ENCODE measurements at places on chromosomes 16 and 17. TPM values are rescaled to one million over a fixed set of nuclear protein-coding genes. Genes with fewer than 3 reads are reported as not detected.

The WNT3 gene
- polyA plus RNA-seq: 2.8 TPM

The SCN4A gene
- polyA plus RNA-seq: 0.06 TPM

The IGFBP4 gene
- 1,200 TPM for polyA plus RNA-seq

The C1QTNF8 gene
- polyA plus RNA-seq: not detected

The CCL1 gene
- not detected for polyA plus RNA-seq

The NAT9 gene
- 39.5 TPM for polyA plus RNA-seq

The PAQR4 gene
- 2.7 TPM for polyA plus RNA-seq

The TEX19 gene
- polyA plus RNA-seq: not detected

The SP2 gene
- 4.0 TPM for polyA plus RNA-seq

The ABCA6 gene
- 0.22 TPM for polyA plus RNA-seq

The USP6 gene
- polyA plus RNA-seq: not detected

The CIBAR2 gene
- polyA plus RNA-seq: not detected

The HOXB3 gene
- not detected for polyA plus RNA-seq

DNA sequence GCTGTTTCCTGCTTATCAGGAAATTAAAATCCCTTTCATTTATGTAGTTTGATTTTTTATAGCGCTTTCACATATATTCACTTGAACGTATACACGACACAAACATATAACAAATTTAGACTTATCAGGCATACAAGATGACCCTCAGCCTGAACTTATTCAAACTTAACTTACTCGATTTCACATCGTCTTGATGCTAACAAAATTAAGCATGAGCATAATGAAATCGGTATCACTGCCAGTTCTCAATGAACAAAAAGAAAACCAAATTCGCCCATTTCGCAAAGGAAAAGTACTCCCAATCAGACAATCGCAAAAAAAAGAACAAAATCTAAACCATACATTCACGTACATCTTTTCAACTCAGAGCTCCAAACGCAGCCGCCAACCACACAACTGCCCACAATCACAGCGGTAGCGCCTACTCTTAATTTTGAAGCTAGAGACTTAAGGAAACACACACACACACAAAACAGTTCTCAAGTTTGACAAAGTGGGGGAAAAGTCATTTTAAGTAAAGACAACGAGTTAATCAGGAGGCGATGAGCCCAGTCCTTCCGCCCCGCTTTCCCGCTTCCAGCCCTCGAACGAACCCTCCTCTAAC, 1.1 kb downstream of the GJC1 start:
- DNase-seq: no peak

GRCh38 chr16:60230666-60231065, 1496.5 kb upstream of the GOT2 start:
- no peak for DNase-seq

DNA sequence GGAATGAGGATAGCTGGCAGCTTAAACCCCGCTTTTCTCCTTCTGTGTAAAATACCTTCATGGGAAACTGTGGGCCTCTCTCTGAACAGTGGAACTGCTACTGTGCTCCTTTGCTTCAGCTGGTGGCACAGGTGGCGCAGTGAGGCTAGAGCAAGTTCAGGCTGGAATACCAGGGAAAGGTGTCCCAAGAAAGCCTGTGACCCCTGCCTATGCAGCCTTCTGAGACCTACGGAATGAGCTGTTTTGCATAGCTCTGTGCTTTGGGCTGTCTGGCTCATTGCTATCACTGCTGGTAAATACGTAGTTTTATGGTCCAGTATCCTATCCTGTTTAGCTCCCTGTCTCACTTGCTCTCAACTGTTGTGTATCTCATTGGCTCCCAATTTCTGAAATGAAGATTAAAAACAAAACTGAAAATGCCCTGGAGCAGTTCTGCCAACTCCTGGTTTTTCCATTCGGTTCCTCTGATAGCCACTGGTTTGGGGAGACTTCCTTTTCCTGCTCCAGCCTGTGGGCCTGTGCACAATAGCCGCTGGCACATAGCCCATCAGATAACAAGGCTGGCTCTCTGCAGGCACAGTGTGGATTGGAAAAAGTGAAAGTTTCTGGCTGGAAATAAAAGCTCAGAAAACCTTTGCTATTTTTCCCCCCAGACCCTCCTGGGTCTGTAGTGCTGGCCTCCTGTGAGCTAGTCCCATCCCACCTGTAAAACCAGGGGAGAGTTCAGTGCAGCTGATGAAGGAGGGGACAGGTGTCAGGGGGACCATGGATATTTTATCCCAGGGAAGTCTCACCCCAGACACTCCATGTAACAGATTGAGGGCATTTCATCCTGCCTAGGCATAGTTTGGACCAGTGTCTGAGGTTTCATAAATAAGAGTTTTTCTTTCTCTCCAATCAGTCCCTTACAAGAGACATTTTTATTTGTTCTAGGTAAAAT, 24.0 kb downstream of the LIMD2 start:
- DNase-seq: no peak

GRCh38 chr17:50035421-50035879, 20.5 kb upstream of the ITGA3 start:
- no peak for DNase-seq

GRCh38 chr16:67441907-67442306, 11.0 kb downstream of the HSD11B2 start:
- no peak for DNase-seq

- DNase-seq: no peak
Observed at GRCh38 chr17:42183741-42184711, 1.2 kb downstream of the HCRT start.

DNA sequence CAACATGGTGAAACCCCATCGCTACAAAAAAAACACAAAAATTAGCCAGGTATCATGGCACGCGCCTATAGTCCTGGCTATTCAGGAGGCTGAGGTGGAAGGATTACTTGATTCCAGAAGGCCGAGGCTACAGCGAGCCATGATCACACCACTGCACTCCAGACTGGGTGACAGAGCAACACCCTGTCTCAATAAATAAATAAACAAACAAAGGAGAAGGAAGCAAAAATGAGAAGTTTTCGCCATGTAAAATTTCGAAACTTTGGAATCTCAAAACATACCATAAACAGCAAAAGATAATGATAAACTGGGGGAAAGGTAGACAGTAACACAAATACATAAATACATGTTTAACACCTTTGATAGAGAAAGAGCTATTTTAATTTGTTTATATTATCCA, 130.9 kb downstream of the ZFHX3 start:
- DNase-seq: no peak

DNA sequence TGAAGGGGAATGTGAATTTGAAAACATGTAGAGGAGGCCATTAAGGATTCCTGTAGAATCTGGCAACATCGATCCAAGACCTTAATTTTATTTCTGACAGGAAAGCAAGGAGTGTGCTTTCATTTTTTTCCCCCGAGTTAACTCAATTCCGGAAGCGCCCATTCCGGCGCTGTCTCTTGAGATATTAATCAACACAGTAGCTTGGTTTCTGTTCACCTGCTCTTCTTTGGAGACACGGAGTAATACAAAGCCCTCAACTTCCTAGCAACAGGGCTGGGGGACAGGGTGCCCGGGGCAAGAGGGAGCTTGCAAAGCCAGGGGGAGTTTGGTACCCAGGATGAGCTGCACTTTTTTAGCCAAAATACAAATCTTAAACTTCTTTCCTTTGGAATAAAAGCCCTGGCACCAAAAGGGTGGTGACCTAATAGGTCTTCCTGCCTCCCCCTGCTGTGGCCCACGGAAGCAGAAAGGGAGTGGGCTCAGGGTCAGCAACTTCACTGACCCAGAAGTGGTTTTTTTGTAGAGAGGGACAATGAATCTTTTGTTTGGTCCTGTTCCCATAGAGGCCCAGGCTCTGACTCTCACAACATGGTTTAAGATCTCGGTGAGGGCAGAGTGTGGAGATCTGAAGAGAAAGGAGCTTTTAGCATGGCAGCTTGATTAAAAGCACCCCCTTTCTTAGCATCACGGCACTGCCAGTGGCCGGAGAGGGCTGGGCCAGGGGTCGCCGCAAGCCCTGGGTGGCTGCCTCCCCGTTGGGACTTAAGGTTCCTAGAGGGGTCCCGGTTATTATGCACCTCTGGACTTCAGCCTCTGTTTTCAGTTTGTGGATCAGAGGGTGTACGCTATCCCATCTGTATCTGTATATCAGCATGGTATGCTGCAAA, 207.3 kb downstream of the CCDC182 start:
- no peak for DNase-seq

DNA sequence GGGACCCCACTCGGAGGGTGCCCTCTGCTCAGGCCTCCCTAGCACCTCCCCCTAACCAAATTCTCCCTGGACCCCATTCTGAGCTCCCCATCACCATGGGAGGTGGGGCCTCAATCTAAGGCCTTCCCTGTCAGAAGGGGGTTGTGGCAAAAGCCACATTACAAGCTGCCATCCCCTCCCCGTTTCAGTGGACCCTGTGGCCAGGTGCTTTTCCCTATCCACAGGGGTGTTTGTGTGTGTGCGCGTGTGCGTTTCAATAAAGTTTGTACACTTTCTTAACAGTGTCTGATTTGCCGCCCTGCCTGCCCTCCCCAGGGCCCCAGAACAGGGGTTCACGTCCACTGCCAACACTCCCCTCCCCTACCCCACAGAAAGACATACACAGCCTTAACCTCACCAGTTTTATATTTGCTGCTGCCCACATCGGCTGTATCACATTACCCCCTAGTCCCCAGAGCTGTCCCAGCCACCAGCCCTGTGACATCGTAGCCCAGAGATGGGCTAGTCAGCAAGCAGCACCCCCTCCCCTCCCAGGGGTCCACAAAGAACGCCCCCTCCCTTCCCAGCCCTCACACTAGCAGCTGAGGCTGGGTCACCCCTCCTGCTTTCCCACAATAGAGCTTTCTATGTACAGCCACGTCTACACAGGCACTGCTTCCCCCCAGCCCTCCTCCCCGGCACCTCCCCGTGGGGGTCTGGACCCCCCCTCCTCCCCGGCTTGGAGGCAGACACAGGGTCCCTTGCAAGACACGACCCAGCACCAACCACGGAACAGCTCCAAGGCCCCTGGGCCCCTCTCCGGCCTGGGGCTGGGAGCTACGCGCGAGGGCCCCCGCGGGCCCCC, 7.9 kb downstream of the GRN start:
- DNase-seq: no peak

DNA sequence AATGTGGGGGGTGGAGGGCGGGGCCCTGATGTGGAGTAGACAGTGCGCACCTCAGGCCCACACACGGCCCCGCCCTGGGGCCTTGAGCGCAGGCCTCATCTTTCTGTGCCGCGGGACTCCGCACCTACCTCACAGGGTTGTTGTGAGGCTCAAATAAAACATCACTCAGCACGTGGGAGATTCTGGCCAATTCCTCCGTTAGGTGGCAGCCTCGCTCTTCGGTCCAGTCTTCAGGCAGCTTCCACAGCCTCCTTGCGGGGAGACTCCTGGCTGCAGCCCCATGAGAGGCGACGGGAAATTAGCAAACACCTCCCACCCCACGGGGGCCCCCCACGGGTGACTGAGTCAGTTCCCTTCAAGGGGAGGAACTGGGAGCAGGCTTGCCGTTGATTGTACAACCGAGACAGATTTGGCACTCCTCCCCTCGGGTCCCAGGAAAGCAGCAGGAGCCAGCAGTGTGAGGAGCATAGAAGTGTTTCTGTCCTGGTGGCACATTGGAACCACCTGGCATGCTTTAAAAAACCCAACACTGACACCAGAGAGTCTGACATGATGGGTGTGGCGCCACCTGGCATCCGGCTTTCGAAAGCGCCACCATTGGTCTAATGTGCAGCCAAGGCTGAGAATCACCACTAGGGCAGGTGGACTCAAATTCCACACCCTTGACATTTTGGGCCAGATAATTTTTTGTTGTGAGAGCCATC, 7.6 kb downstream of the MRM1 start:
- no peak for DNase-seq

- no peak for DNase-seq
Observed at GRCh38 chr16:3793161-3793576, 75.8 kb upstream of the TRAP1 start.

DNA sequence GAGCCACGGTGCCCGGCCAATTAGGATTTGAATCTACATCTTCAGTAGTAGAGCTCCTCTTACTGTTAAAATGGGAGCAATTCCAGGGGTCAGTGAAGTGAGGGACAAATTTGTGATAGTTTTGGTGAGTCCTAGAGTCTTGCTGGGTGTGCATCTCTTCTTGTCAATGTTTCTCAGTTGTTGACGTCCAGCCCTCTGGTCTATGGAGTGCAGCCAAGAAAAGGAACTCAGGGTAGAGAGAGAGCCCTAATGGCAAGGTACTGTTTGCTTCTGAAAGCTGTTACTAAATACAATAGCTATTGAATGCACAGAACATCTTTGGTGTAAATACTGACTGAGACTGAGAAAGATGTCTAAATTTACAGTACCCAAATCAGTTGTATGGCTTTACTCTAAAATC, 282.5 kb upstream of the SALL1 start:
- no peak for DNase-seq

- no peak for DNase-seq
Observed at GRCh38 chr17:73875346-73875745, 231.1 kb upstream of the SDK2 start.

DNA sequence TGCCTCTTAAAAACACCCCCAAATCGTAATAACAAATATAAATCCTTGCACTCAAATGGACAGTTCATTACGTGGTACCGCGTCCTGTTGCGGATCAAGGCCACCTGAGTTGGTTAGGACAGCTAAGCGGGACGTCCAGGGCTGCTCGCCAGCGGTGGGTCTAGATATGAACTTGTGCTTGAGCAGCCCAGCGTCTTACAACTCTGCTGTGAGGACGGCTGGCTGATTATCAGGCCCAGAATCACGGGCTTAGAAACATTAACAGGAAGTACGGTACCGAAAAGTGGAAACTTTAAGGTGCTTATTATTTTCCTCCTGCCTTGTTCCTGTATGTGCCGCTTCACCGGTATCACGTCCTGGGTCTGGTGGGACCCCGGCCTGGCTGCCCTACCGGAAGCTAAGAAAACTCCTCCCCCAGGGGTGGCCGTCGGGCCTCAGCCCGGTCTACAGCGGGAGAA, 832 bp upstream of the SRRM2 start:
- no peak for DNase-seq

DNA sequence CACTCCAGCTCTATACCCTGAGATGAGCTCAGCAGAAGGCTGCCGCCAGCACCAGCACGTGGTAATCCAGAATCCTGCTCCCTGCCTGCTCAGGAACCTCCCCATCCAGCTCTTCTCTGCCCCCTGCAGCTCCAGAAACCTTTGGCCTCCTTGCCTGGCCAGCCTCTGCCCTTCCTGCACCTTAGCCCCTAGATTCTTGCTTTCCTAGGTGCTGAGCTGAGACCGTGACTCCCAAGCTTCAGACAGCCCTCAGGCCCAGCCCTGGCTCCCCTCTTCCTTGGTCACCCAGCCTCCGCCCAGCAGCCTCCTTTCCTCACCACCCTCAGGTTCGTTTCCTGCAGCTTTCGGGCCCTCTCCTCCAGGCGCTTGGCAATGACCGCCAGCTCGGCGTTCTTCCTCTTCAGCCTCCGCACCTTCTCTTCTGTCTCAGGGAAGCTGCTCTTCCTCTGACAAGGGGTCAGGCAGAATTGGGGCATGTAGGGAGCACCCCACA, 2.6 kb downstream of the TSPOAP1 start:
- no peak for DNase-seq

Data from BJ (cell line).